ENCODE measurements at places on chromosomes 13 and 19.

GRCh38 chr19:30449673-30450072 is 77.5 kb downstream of the ZNF536 start:
- no peak for DNase-seq

- DNase-seq: no peak
These were observed 233.4 kb downstream of the B3GLCT start for GRCh38 chr13:31433207-31433606.

- DNase-seq: no peak
These were observed 27.6 kb downstream of the DHX34 start for GRCh38 chr19:47376589-47377144.

- no peak for DNase-seq
These were observed 1994.2 kb upstream of the PCDH20 start for GRCh38 chr13:63409791-63410351.
